ENCODE measurements at places on chromosomes 5 and 9. TPM values are rescaled to one million over a fixed set of nuclear protein-coding genes. Genes with fewer than 3 reads are reported as not detected.

The MARVELD2 gene
- polyA plus RNA-seq, result 6.2 TPM

The PDLIM4 gene
- 8.3 TPM for polyA plus RNA-seq

The HACD4 gene
- polyA plus RNA-seq, result 4.3 TPM

The CD14 gene
- polyA plus RNA-seq, result 357 TPM

The ACER2 gene
- polyA plus RNA-seq, result 1.2 TPM

The CDKN2B gene
- 9.3 TPM for polyA plus RNA-seq

The ITGA2 gene
- 16.1 TPM for polyA plus RNA-seq

The TRIM36 gene
- 1.3 TPM for polyA plus RNA-seq

The PLEKHG4B gene
- polyA plus RNA-seq, result 0.24 TPM

The CCDC127 gene
- polyA plus RNA-seq, result 2.6 TPM

The S1PR3 gene
- polyA plus RNA-seq, result 14.0 TPM
